Stimulated activated CD4-positive, alpha-beta T cell treated with anti-CD3 and anti-CD28 coated beads, Interleukin-1b, Interleukin-23, amount 100 ng/mL, for 1 hour (primary cell): ENCODE measurements at places on chromosomes 3 and 15.

- no peak for DNase-seq
Measured at GRCh38 chr15:70801109-70801508, 37.8 kb upstream of the UACA start.

- no peak for DNase-seq
Measured at GRCh38 chr3:160346511-160346910, 52.5 kb downstream of the IFT80 start.

- DNase-seq = no peak
Measured at GRCh38 chr3:158974904-158975303, 173.1 kb downstream of the MFSD1 start.

- no peak for DNase-seq
Measured at GRCh38 chr3:107201146-107201545, 176.1 kb upstream of the CCDC54 start.

DNA sequence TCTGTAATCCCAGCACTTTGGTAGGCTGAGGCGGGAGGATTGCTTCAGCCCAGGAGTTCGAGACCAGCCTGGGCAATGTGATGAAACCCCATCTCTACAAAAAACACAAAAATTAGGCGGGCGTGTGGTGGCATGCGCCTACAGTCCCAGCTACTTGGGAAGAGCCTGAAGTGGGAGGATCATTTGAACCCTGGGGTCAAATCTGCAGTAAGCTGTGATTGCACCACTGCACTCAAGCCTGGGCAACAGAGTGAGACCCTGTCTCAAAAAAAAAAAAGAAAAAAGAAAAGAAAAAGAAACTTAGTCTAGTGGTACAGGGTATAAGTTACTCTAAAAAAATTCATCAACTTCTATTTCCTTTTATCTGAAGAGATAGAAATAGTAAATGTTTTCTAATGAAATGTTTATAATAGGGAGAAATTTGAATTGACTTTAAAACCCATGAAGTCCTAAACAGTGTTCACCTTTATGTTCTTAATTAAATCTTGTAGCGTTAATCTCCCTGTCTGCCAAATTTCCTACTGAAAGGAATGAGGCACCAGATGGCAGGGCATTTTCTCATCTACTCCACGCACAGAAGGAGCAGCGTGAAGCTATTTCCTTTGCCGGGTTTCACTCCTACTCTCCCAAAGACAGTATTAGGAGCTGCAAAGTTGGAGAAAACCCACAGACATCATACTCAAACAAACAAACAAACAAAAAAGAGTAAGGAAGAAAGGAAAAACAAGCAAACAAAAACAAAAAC, 1.9 kb downstream of the PCLAF start:
- DNase-seq = no peak

DNA sequence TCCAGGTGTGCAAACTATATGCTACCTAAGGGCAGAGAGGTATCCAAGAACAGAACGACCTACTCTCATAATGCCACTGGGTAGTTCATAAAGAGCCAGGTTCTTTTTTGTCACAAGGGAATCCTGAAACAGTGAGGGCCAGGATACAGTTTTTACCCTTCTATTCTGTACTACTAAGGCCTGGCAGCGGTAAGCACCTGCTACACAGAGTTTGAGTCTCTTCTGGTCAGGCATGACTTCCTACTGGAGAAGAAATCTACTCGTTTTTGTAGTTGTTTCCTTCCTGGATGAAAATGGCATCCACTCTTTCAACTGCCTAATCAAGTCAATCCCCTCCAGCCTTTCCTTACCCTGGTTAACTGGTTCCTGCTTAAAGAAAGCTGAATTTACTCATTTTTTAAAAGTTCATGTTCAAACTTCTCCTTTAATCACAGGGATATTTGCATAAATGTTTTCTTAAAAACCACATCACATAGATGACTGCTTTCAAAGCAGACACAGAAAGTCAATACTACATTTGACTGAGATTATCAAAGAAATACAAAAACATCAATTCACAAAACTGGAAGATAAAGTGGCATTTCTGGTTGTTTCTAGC, 40.0 kb downstream of the MAP4 start:
- no peak for DNase-seq

DNA sequence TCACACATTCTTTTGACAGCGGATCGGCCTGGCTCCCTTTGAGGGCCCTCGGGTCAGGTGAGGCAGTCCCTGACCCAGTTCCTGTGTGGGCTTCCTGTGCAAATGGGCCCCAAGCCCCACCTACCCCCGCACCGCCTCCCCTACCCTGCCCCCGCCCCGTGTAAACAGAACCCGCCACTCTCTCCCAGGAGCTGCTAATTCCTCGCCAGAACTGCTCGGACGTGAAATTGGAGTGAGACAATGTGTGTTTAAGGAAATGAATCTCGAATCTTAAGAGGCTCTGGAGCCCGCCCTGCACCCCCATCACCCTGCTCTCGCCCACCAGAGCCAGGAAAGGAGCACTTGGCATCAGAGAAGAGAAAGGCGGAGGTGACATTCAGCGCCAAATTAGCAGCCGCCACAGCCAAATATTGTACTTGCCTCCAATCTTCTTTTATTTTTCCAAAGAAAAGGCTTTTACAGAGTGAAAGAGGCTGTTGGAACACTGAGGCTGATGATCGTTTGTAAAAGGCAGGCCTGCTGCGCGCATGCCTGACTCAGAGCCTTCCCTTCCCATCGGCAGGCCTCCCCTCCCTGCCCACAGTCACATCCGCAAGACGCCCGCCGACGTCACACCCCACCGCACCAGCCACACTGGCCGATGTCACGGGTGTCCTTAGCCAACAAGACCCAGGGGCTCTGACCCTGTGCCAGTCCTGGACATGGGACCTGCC, 53.1 kb downstream of the CACNA2D2 start:
- DNase-seq = peak; percentile 18

DNA sequence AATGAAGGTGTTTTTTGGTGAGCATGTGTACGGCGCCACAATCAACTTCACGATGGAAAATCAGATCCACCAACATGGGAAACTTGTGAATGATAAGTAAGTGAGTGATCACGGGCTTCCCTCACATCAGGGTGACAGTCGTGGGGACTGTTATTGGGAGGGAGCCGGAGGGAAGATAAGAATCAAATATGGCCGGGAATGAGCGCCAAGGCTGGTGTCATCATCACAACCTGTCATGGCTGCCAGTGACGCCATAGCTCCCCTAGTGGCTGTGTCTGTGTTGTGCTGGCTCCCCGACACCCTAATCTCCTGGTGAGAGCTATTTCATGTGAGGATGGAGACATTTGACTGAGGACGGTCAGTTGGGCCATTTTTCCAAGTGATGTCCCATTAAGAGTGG, 168.5 kb downstream of the SV2B start:
- no peak for DNase-seq

GRCh38 chr15:64009798-64010261, 36.5 kb downstream of the DAPK2 start:
- no peak for DNase-seq

GRCh38 chr15:48017747-48018146, 103.0 kb upstream of the SLC24A5 start:
- DNase-seq = no peak

GRCh38 chr15:48930735-48931134, 33.0 kb downstream of the SHC4 start:
- DNase-seq = no peak

DNA sequence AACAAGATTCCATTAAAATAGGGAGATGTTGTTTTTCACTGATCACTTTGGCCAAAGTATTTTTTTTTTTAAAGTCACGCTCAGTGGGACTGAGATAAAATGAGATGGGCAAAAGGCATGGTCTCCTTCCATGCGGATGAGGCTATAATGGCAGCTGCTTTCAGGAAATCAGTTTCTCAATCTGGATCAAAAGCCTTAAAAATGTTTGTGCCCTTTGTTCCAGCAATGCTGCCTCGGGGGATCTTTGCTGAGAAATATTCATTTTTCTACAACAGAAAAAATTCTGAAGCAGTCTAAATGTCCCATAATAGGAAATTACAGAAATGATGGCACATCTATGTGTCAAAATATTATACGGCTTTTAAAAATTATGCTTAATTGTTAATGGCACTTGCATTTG, 97.2 kb downstream of the SMAD6 start:
- no peak for DNase-seq

GRCh38 chr3:12301513-12301912, 12.6 kb downstream of the PPARG start:
- no peak for DNase-seq

DNA sequence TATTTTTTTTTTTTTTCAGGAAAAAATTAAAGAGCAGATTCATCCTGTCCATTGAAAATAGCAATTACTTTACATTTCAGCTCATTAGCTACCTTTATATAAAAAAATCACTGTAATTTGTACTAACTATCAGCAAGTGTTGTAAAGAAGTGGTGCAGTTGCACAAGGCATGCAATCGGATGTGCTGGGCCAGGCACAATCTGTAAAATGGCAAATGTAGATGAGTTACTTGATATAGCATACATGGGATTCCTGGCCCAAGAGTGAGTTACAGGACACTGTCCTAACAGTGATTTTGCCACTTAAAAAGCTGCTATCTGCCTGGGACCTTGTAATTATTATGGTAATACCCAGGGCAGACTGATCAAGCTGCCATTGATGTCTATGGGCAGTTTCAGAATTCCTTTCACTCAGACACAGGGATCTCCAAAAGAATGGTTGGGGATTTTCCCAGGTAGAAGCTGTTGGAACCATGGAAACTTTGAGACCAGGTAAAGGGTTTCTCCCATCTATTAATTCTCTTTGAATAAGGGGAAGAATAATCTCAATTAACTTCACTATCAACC, 182.2 kb upstream of the ICE2 start:
- no peak for DNase-seq

GRCh38 chr3:131907796-131908195, 127.0 kb downstream of the CPNE4 start:
- DNase-seq = no peak

- no peak for DNase-seq
Measured at GRCh38 chr3:197367081-197367780, 68.8 kb upstream of the DLG1 start.

- DNase-seq = no peak
Measured at GRCh38 chr3:111636366-111636885, 41.3 kb upstream of the ZBED2 start.

DNA sequence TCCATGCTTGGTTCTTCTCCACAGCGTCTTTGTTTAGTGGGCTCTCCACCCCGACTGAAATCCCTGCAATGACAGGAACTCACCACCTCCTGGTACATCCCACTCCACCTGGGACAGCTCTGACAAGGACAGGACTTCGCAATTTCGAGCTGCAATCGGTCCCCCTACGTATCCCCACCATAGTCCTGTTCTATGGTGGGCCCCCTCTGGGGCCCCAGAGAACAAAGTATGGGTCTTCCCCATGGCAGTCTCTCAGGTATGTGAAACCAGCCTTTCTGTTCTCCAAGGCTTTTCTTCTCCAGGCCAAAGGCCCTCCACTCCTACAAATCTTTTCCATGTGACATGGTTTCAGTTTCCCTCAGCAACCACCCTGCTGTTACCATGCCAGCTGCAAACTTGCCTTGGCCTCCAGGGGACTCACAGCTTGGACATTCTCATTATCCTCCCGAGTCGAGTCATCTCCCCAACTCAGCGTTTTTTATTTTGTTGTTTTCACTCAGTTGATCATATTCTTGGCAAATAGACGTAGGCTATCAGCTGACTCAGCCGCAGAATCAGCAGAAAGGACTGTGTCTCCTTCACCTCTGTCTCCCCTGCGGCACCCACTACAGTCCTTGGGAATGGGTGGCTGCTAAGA, 233.3 kb downstream of the OPA1 start:
- no peak for DNase-seq

GRCh38 chr3:52240059-52240885, 1.3 kb upstream of the TWF2 start:
- DNase-seq = no peak

DNA sequence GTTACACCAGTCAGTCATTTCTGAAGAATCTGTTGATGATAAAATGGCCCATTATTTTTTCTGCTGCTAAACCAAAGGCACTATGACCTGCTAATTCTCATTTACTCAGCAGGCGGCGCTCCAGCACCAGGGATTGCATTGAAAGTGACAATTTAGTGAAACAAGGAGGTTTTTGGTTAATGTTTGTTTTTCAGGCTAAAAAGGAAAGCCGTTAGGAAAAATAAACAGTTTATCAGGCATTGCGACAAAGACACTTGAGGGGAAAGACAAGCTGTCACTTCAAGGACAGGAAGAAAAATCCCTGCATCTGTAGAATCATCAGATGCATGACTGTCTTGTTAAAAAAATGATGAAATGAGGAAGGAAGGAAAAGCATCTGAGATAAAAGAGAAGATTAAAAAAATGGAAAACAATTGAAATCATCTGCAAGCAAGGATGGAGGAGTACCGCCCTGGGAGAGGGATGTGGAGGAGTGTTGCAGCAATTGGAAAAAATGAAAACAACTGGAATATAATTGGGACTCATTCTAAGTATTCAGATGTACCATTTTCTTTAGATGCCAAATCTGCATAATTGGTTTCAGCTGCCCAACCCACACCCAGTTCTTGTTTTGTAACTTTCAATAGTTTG, 54.0 kb downstream of the NR1D2 start:
- peak; percentile 43 for DNase-seq

DNA sequence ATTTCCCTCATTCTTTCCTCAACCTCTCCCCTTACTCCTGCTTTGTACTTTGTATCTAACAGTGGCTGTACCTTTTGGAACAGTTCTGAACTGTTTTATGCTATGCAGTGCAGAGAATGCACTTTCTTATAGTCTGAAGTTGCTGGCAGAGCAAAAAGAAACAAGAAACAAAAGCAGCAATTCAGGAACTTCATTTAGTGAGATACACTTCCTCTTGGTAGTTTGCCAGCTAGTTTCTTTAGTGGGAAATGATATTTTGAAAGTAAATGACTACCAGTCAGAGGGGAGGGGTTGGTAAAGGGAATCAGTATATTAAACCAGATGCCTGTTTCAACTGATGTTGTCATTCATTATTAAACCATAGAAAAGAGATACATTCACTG, 55.0 kb upstream of the CHD2 start:
- DNase-seq = no peak

DNA sequence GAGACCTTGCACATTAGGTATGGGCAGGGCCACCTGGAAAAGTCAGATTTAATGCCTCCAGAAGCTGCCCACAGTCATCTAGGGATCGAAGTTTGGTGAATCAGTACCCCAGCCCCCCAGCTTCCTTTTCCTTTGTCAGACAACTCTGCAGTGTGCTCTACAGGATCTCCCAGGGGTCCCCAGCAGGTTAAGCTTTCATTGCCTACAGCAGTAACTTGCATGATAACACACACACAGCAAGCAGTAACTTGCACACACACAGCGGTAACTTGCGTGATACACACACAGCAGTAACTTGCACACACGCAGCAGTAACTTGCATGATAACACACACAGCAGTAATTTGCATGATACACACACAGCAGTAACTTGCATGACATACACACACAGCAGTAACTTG, 131.3 kb downstream of the UACA start:
- no peak for DNase-seq

DNA sequence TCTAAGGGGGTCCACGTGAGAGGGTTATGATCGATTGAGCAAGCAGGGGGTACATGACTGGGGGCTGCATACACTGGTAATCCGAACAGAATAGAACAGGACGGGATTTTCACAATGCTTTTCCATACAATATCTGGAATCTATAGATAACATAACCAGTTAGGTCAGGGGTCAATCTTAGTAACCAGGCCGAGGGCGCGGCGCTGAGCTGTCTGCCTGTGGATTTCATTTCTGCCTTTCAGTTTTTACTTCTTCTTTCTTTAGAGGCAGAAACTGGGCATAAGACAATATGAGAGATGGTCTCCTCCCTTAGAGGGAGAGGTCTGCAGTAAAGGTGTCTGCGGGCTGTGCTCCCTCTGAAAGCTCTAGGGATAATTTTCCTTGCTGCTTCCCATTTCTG, 261.3 kb downstream of the XXYLT1 start:
- no peak for DNase-seq
